Transverse colon (tissue), 4 donors: ENCODE measurements at places on chromosomes 3 and 15. TPM values are rescaled to one million over a fixed set of nuclear protein-coding genes. Genes with fewer than 3 reads are reported as not detected.

DNA sequence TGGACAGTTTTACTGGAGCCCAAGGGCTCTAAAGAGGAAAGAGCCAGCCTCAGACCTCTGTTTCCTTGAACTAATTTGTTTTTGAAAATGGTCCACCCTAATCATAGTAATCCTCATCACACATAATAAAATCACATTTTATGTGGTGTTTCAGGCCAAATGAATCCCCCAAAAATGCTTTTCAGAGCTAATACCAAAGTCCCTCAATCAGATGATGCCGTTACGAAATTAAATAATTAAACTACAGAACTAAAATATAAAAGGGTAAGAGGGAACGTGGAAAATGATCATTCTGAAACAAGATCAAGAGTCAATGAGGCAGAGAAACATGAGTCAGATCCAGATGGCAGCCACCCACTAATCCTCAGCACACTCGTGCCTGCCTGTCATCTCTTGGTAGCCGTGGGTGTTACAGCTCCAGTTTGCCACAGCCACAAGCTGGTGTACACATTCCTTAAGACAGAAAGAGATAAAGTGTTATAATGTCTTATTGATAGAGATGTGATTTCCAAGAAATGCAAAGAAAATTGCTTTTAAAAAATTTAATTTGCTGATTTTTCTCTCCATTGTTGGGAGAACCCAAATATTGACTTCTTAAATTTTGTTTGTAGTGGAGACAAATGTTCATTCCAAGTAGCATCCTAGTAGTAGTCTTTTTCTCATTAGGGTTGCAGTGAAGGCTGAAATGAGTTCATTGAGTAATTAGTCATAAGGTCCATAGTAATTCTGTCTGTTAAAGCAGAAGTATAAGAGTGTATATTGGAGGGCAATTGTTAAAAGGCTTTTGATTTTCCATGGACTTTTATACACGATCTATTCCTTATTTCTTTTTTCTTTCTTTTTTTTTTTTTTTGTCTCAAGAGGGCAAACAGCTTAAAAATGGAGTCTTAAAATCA lies 104.2 kb downstream of the AGBL1 start:
- no peaks in the 10 kb centered on the region for H3K4me1 ChIP-seq
- H3K4me3 ChIP-seq, result no peak overlapping the region
- no peak overlapping the region for H3K27ac ChIP-seq
- no peaks in the 10 kb centered on the region for H3K27me3 ChIP-seq
- no peaks in the 10 kb centered on the region for H3K36me3 ChIP-seq

GRCh38 chr3:143571548-143571947 lies 276.7 kb downstream of the SLC9A9 start:
- H3K36me3 ChIP-seq, result no peaks in the 10 kb centered on the region
- no peak overlapping the region for H3K4me3 ChIP-seq
- peaks cover 4% of the 10 kb centered on the region for H3K4me1 ChIP-seq

Gene THRB
- total RNA-seq, result 9.8 TPM

- no peak overlapping the region for H3K27ac ChIP-seq
- no peaks in the 10 kb centered on the region for H3K36me3 ChIP-seq
- no peak overlapping the region for H3K4me3 ChIP-seq
- DNase-seq, result no peak
These were observed 344.6 kb downstream of the GRM7 start for GRCh38 chr3:7205535-7205934.
